ENCODE measurements at places on chromosomes 2 and 18.

DNA sequence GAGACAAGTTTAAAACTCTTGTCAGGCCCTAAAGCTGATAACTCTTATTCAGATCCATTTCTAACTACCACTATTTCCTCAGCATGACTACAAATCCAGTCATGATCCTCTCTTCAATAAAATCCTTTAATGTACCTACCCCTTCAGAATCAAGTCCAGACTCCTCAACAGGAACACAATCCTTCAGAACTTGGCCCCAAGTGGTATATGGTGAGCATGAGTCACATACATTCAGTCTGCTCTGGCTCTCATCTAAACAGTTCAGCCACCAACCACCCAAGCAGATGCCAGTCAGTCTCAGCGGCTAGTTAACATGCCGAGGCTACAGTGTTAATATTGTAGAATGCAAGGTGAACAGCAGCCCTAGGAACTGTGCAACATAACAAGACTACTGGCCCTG, 9.7 kb downstream of the LMAN2L start:
- DNase-seq: no peak

DNA sequence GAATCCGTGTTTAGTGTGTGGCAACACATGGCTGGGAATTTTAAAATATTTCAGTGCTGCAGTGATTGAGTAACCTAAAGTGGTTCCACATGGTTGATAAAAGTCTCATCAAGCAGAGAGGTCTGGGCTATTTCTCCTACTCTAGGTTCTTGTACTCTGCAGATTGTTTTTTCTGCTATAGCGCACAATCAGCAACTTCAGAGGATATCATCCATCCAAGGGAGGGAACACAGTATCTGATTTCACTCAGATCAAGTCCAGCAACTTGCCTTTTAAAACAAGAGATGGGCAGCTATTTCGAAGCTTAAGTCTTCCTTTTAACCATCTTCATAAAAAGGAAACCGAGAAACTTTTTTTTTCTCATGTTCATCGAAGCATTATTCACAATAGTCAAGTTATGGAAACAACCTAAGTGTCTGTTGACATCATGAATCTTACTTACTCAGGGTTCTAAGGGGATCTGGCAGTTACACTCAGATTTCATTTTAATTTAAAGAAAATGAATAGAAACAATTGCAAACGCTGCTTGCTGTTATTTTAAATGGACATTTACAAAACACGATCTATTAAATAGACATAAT, 172.7 kb upstream of the TRIB2 start:
- no peak for DNase-seq

DNA sequence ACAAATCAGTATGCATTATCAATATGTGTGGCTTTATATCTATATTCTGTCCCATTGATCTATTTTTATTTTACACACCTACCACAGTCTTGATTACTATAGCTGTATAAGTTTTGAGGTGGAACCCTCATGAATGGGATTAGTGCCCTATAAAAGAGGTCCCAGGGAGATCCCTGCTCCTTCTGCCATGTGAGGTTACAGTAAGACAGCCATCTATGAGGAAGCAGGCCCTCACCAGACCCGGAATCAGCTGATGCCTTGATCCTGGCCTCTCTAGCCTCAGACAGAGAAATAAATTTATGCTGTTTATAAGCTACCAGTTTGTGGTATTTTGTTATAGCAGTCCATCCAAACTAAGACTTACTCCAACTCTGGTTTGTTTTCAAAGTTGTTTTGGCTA, 54.9 kb downstream of the HNRNPLL start:
- DNase-seq: no peak

DNA sequence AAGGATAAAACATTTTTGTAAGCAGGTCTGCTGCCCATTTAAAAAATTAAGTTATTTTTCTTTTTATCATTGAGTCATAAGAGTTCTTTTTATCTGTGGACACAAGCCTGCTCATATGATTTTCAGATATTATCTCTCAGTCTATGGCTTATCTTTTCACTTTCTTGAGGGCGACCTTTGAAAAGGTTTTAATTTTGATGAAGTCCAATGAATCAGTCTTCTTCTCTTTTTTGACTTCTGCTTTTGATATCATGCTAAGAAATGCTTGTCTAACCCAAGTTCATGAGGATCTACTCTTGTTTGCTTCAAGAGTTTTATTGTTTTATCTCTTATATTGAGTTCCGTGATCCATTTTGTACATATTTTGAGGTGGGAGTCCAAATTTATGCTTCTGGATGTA, 36.5 kb downstream of the PSMD14 start:
- DNase-seq: no peak

DNA sequence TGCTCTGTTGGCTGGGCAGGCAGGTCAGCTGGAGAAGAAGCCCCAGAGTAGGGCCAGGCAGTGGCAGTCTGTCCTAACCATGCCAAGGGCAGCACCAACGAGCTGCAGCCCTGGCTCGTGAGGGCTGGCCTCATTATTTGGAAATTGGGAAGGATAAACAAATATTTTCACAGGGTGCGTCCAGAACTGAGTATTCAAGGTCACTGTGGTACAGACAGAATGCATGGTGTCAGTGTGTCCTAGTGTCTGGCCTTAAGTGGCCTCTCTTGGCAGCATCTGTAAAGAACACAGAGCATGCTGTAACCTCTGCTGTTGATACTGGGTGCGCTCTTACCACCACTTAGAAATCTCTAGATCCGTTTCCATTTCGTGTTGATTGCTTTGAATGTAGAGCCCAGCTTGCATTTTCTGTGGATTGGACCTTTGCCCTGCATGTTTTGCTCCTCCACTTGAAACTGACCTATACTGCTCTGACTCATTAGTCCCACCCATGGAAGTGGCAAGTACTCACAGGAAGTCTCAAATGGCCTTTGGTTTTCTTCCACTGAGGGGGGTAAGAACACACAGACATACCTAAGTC, 88.2 kb downstream of the GREB1L start:
- DNase-seq: no peak

GRCh38 chr2:157874997-157875640, 1.0 kb downstream of the ACVR1 start:
- DNase-seq: no peak

DNA sequence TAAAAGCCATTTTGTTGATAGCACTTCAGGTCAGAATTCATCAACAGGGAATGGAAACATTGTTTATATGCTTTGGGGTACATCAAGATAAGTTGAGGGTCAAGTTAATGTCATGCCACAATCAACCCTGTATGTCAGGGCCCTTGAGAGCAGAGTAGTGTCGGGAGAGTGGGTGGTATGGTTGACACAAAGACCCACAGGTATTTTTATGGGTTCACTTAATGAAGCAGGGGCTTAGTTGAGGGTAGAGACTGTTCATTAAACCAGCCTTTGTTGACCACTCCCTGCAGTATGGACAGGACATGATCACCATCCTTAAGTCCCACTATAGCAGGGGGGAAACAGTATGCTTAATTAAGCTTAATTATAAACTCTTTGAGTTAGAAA, 5.7 kb downstream of the RPL37A start:
- DNase-seq: no peak

DNA sequence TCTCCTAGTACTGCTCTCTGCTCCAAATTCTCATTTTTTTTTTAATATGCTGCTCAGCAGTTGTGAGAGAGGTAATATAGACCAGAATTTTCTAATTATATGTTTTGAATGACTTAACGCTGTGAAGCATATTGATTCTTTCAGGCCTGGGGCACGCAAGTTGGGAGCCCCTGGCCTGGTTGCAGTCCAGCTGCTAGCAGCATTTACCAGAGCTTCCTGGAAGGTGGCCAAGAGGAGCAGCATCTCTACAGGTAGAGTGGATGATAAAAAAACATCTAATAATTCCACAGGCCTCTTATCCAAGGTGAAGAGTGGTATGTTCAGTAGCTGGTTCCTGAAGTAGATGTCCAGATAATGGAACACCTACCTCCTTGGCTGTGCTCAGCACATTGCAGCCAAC, 7.3 kb upstream of the UGP2 start:
- DNase-seq: no peak

DNA sequence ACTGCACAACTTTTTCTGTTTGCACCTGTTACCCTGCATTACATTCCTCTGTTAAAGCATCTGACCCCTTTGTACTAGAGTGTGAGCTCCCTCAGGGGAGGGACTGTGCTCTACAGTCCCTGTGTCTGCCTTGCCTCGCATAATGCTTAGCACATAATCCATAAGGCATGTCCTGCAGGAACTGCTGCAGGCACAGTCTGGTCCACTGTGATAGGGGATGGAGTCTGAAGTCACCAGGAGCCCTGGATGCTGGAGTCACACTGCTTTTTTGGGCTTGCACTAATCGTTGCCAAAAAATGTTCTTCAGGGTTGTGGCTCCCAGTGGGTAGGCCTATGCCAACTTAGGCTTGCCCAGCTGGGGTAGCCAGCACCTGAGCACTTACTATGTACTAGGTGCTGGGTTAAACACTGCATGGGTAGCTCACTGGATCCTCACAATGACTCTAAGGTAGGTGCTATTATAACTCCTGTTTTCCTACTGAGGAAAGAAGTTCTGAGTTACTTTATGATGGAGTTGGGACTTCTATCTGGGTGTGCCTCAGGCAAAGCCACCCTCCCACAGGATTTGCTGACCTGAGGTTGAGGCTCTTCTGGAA, 33.3 kb downstream of the COPS7B start:
- no peak for DNase-seq

DNA sequence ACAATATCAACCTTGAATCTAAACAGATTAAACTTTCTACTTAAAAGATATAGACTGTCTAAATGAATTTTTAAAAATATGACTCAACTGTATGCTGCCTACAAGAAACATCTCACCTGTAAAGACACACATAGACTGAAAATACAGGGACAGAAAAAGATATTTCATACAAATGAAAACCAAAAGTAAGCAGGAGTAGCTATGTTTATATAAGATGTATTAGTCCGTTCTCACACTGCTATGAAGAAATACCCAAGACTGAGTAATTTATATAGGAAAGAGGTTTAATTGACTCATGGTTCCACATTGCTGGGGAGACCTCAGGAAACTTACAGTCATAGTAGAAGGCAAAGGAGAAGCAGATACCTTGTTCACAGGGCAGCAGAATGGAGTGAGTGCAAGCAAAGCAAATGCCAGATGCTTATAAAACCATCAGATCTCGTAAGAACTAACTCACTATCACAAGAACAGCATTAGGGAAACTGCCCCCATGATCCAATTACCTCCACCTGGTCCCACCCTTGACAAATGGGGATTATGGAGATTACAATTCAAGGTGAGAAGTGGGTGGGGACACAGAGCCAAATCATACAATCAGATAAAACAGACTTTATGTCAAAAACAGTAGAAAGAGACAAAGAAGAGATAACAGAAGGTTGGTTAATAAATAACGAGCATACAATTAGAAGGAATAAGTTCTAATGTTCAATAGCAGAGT, 214.4 kb upstream of the SLC39A10 start:
- no peak for DNase-seq

DNA sequence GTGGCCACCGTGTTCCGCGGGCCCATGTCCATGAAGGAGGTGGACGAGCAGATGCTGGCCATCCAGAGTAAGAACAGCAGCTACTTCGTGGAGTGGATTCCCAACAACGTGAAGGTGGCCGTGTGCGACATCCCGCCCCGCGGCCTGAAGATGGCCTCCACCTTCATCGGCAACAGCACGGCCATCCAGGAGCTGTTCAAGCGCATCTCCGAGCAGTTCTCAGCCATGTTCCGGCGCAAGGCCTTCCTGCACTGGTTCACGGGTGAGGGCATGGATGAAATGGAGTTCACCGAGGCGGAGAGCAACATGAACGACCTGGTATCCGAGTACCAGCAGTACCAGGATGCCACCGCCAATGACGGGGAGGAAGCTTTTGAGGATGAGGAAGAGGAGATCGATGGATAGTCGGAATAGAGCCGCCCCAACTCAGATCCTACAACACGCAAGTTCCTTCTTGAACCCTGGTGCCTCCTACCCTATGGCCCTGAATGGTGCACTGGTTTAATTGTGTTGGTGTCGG, 17.7 kb downstream of the TUBB6 start:
- DNase-seq: no peak

DNA sequence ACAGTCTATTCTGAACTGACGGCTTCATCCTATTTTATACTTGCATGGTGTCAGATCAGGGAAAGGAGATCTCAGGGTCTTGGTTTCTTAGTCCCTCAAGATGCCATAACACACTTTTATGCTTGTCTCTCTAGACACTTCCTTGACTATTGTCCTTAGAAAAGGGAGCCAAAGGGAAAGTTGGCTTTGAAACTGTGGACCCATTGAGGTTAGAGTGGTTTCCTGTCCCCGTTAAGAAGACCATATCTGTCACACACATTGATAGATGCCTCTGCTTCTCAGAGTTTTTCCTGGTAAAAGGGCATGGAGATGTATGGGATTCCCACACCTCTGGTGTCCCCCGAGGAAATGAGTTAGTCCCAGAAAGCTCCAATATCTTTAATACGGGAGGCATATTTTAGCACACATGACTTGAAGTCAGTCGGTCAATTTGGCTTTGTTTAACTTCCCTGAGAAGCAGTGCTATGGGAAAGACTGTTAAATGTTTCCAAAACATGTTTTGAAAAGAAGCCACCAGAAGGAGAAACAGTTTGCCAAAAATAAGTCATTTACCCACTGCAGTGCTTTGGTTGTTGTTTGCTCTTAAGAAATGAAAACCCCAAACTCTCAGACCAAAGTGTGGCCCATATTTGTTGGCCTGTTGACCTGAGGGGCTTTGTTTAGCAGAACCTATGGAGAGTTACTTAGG, 133.4 kb upstream of the CXCR4 start:
- DNase-seq: no peak

DNA sequence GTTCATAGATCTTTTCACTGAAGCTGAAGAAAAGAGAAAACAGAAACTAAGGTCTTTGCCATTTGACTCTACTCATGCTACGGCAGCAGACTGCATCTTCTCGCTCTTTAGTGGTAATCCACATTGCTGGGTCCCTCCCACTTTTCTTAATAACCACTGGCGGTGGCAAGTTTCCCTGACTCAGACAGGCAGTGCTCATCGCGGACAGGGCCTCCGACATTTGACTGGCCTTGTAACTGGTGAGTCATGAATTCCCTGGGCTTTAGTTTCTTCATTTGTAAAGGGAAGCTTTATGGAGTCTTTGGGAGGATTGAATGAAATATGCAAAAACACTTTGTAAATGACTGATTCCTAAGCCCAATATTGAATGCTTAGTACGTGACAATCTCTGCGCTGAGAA, 238.2 kb upstream of the RBBP8 start:
- no peak for DNase-seq

DNA sequence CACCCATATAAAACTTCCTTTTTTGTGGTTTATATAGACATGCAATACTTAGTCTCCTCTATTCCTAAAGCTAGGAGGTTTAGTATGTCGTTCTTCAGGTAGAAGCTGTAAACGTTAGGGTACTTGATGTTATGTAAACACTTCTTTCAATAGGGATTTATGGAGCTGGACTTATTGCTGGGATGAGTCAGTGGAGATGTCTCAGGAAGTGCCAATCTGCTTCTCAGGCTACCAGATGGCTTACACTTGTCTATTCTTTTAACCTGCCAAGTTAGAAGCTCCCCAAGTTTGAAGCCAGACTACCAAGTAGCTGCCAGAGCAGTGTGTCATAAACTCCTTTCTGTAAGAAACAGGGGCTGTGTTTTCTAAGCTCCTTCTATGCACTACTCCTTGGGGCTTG, 756.5 kb upstream of the LRRTM1 start:
- no peak for DNase-seq

- no peak for DNase-seq
These were observed 54.5 kb upstream of the TMEM18 start for GRCh38 chr2:731711-732110.

GRCh38 chr2:17652681-17653394, 100.8 kb downstream of the SMC6 start:
- DNase-seq: no peak

Data from activated CD4-positive, alpha-beta T cell treated with anti-CD3 and anti-CD28 coated beads, Interleukin-2, amount 50 U/mL, for 24 hours (primary cell).